Activated naive CD4-positive, alpha-beta T cell treated with anti-CD3 and anti-CD28 coated beads, Interleukin-2, amount 50 U/mL, for 72 hours (primary cell): ENCODE measurements at places on chromosomes 3 and 15.

GRCh38 chr3:126873416-126873815, 109.5 kb upstream of the PLXNA1 start:
- no peak for DNase-seq

GRCh38 chr3:87109465-87109864, 117.6 kb upstream of the CHMP2B start:
- DNase-seq: no peak

GRCh38 chr3:134949150-134949549, 154.1 kb downstream of the EPHB1 start:
- no peak for DNase-seq

DNA sequence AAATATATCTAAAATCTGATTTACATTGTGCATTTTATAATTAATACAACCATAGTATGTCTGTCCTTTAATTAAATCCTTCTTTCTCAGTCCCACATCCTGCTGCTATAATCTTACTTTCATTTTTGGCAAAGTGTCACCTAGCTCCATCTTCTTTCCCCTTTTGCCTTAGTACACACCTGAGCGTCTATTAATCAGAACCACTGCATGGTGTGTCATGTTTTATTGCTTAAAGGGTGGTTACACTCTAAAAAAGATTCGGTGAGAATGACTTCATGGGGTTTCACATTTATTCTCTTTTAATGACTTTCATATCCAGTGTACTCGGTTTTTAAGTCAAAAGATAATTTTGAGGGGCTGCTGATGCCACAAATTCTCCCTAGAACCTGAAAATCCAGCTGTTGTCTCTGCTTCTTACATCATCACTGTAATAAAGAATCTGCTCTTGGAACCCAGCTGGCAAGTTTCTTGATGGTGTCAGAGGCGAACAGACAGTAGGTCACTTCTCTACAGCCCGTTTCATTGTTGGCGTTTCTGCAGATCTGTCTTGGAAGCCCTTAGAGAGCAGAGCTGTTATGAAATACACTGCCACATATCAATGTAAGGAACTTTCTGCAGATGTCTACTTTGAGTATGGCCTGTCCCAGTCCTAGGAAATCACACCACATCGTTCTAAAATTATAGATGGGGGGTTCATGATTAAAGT, 99.7 kb downstream of the TIGIT start:
- DNase-seq: no peak

DNA sequence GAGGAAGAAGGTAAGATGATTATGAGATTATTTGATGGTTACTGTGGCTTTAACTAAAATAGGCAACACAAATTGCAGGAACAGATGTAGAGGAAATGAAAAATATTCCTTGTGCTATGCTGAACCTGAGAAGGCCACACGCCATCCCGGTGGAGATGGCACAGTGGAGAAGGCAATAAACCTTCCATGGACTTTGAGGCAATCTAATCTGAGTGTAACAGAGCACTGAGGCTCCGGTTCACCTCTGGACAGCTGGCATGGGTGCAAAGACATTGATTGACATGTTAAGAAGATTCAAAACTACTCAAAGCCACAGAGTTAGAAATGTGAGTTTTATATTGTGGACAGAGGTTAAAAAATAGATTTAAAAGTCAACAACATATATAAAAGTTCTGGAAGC, 535.7 kb downstream of the AGBL1 start:
- DNase-seq: no peak

- DNase-seq: no peak
Observed at GRCh38 chr15:37059086-37059485, 41.3 kb downstream of the MEIS2 start.

DNA sequence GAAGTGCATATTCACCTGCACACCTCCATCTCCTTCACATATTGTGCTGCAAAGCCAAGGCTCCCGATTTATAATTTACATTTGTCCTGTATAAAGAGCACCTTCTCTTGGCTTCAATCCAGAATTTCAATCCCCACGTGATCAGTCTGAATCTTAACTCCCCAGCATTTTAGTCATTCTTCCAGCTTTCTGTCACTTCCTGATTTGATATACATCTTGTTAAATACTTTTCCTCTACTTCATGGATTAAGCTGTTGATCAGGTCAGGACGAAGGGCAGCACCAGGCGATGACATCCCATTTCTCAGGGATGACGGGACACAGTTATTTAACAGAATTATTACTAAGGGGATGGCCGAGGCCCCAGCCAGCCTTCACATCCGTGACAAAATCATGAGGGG, 212.5 kb downstream of the EPHB1 start:
- DNase-seq: no peak

DNA sequence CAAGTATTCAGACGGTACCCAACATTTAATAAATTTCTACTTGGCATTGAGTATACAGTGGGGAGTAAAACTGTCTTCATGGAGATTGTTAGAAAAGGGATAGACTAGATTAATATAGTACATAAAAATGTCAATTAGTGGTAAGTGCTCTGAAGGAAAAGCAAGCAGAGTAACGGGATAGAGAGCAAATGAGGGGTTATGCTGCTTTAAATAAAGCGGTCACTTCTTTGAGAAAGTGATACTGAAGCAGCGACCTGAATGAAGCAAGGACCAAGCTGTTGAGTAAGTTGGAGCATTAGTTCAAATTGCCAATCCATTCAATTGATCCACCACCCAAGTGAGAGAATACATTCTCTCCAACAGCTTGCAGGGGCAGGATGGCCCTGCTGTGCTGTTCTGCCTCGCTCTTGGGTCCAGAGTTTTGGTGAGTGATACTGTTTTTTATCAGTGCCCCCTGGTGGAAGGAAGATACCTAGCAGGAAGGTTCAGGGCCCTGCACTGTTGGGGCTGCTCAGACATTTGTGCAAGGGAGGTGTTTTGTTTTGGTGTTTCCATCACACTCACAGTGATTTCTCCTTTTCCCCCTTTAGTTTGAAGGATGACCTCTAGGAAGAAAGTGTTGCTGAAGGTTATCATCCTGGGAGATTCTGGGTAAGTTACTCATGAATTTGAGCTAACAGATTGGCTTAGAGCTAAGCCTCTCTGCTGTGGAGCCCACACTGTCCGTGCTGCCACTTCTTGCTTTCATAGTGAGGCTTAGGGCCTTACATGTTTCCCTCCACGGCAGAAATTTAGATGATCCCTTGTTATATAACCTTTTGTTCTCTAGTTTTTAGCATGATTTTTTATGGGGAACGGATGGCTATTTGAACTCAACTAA, 69.0 kb downstream of the RAB7A start:
- no peak for DNase-seq

GRCh38 chr3:123535580-123535979, 49.3 kb downstream of the HACD2 start:
- no peak for DNase-seq

DNA sequence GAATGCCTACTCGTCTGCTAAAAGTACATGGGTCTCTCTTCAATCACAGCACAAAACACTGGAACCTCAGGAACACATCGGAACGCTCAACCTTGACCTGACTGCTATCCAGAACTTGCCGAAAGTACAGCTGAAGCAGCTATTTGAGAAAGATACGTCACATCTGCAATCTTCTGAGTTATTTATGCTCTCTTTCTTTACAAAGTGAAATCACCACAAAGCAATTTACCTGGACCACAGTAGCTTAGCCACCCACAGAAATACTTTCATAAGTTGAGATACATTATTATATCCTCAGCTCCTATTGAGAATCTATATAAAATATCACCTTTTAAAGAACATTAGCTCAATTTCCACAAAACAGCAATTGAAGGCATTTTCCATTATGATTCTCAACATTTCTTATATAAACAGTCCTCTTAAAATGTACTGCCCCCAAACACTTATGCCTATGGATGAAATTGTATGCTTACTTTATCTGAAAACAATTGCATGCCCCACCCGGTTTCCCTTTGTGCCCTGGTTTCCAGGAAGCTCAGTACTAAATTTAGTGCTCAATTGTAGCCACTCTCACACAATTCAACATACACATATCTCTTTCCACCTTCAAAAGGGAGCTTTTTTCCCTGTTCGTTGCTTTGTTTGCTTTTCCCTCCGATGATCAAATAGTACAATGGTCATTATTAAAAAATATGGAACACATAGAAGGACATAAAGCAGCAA, 31.8 kb downstream of the HEG1 start:
- no peak for DNase-seq

DNA sequence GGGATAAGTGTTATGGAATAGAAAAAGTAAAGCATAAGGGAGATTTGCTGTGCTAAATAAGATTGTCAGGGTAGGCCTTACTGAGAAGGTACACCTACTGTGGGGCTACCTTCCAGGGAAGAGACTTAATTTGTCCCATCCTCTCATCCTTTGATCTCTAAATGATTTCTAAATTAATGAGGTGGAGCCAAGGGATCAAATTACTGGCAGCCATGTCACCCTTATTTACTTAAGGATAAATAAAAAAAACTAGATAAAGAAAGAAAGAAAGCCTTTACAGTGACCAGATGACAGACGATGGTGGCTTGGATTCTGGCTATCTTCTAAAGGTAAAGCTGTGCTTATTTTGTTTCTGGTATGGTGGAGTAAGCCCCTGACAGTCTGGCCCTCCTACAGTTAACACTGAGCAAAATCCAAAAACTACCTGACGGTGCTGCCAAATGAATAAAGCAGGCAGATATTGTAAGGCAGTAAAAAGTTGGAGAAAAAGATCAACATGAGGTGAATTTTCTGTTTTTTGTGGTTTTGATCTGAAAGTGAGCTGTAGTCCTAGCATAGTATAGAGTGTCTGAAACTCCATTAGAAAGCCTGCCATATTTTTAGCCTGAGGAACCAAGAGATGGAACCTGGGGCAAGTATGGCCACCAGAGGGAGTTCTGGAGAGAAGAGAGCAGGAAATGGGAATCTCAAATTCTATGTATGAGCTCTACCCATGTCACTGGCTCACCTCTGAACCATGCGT, 285.1 kb upstream of the MANF start:
- DNase-seq: peak; percentile 4
